ENCODE measurements at places on chromosomes 11 and 22.

- DNase-seq = no peak
These were observed 287 bp downstream of the RPS13 start for GRCh38 chr11:17077240-17077519.

- DNase-seq = no peak
These were observed 3.7 kb downstream of the SNX19 start for GRCh38 chr11:130912552-130912951.

DNA sequence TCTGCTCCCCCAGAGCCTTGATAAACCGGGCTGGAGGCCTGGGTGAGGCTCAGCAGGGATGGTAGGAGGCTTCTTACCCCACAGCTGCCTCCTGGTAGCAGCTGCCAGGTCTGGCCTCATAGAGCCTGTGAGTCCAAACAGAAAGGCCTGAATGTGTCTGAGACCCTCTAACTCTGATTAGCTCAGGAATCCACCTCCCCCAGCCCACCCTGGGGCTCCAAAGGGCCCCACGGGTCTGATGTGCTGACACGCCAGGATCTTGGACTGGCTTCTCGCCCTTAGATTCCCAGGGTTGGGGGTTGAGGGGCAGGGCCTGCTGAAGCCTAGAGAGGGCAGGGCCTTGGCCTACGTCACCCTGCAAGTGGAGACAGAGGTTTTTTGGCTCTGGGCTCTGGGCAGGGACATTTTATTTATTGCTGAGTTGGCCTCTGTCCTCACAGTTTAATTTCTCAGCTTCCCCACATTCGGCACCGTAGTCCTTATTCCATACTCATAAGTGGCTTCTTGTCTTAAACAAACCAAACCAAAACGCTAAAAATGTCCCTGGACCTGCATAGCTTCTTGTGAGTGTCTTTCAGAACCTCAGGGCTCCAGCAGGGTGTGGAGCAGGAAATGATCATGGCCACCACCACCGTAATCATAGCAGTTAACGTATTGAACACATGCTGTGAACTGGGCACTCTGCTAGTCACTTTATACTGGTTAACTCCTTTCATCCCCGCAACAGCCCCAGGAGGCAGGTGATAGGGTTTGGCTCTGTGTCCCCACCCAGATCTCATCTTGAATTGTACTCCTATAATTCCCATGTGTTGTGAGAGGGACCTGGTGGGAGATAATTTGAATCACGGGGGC, 25.1 kb downstream of the KIAA1671 start:
- DNase-seq = no peak

DNA sequence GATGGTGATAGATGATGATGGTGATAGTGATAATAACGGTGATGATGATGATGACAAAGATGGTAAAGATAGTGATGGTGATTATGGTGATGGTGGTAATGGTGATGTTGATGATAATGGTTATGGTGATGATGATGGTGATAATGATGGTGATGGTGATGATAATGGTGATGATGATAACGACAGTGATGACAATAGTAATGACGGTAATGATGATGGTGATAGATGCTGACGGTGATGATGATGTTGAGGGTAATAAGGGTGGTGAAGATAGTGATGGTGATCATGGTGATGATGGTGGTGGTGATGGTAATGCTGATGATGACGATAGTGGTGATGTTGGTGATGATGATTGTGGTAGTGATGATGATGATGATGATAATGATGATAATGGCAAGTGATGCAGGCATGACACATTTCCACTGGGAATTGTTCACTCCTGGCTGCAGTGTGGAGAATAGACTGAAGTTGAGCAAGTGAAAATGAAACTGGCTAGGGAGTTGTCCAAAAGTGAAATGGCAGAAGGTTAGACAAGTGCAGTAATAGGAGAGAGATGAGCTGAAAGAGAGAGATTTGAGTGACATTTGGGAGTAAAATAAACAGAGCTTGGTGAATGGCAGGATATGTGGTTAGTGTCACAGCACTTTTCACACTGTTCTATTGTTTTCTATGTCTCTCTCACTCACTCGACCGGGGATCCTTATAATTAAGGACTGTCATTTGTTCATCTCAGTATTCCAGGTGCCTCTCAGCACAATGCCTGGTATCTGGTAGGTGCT, 992.5 kb downstream of the OPCML start:
- no peak for DNase-seq

- no peak for DNase-seq
These were observed 59.6 kb downstream of the CHRDL2 start for GRCh38 chr11:74671520-74672196.

GRCh38 chr11:8110396-8110795, 29.4 kb downstream of the TUB start:
- DNase-seq = no peak

Measured in cortex of kidney (tissue), 1 donor.